ENCODE measurements at places on chromosomes 11 and 22.
A peak's percentile ranks its signal among the peaks of the same experiment; 100 is the strongest.

DNA sequence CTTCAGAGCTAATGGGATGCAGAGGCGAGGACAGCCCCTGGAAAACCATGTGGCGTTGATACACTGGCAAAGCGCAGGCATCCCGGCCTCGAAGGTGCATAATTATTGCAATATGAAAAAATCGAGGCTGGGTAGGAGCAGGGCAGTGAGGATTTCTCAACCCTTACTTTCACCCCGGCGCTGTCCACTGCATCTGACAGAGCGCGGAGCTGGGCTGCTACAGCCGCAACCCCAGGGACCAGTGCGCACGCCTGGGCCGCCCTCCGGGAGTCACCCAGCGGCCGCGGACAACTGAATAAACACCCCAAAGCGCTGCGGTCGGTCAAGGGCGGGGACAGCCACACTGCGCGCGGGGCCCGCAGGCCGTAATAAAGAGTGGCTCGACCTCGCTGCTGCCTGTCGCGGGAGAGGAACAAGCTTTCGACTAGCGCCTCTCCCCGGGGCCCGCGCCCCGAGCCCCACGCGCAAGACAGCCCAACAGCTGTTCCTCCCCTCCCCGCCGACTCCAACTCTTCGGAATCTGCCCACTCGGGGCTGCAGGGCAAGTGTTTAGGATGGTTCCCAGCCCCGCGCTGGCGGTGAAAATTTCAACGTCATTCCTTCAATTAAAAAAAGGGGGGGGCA, 3.6 kb upstream of the WT1 start:
- no peak for DNase-seq

DNA sequence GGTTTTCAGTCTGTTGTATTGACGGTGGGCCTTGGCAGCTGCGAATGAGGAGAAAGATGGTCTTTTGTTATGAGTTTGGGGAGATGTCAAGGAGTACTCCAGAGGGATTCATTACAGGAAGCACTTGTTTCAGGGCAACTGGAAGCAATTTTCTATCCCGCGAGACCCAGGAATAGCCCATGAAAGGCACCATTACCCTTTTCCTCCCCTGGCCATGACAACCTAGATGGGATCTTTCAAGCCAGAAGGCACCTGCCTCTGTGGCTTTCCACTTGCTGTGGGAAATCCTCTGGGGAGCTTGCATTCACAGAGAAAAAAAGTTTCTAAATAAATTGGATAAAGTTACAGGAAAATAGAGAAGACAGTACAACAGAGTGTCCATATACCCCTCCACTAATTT, 2.7 kb downstream of the ZNF215 start:
- no peak for DNase-seq

- no peak for DNase-seq
Measured at GRCh38 chr11:103798026-103798425, 238.4 kb upstream of the DDI1 start.

DNA sequence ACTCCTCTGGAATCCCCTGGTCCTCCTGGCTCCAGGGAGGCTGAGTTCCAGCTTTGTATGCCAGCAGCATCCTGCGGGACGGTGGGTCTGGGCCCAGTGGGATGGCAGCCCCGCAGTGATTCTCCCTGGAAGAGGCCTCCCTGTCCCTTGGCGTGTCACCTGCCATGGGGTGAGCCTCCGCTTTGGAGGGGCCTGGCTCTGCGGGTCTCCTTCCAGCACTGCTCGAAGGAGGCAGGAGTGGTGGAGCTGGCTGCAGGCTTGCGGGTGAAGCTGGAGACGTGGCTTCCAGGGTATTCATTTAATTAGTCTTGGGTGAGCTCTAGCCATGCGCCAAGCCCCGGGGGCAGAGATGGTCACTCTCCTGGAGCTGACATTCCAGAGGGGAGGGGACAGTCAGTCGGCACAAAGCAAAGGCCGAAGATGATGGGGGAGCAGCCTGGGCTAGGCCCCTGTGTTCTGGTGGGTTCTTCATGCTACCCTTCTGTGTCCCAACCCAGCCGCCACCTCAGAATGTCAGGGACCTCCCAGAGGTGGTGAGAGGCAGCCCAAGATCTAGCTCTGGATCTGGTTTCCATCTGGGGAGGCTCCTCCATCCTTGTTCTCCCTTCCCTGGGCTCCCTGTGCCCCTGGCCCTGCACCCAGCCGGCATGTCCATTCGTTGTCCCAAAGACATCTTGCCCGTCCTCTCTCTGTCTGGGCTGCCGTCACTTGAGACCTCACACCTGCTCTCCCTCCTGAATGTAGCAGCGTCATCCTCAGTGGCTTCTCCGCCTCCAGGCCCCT, 1332.5 kb downstream of the BRD1 start:
- no peak for DNase-seq

DNA sequence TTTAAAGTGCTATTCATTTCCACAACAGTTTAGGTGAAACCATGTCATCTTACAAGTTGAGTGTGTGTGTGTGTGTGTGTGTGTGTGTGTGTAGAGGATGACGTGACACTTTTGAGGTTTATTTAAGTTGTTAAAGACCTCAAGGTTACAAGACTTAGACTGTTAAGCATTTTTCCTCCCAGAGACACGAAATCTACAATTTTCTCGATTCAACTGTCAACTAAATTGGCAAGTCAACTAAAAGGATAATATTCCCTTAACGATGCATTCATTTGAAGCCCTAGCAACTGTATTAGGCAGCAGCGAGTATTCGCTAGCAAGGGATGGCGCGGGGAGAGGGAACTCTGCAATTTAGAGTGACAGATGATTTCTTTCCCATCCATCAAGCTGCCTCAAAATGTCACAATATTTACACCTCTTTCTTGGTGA, 17.6 kb upstream of the BDNF start:
- no peak for DNase-seq

DNA sequence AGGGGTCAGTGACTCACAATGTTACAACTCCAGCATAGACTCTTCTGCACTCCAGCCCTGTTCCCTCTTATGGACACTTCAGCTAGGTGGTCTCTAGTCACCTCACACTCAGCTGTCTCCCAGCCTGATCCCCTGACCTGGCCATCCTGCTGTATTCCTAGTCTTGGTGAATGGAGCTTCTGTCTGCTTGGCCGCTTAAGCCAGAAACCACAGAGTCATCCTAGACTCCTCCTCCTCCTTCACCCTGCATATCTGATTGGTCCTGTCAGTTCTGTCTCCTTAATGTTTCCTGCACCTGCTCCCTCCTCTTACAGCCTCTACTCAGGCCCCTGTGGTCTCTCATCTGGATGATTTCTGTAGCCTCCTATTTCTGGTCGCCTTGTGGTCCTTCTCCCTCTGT, 144.9 kb downstream of the HIPK3 start:
- no peak for DNase-seq

DNA sequence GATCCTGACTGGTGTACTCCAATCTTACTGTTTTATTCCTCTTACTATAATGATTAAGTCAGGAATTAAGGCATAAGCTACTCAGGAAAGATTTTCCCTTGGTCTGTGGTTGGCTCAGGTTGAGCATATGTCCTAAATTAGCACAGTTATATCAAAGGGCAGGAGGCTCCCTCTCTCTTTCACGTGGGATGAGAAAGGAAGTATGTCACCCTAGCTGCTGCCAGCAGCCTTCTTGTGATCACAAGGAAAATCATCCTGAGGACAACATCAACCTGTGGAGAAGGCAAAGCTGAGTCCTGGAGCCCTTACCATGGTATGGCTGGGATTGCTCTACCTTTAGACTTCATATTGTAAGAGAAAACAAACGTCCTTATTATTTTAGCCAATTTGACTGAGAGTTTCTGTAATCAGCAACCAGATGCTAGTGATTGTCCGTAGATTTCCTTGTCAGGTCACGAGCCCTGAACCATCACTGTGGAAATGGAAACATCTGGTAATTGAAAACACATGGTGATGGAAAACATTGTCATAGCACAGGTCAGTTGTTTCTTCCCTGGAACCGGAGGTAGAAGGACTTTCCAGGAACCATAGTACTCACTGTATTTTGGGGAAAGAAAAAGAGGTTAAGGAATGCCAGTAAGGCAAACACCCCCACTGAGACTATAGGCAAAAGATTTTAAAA, 40.6 kb upstream of the DEUP1 start:
- no peak for DNase-seq

- no peak for DNase-seq
Measured at GRCh38 chr11:40235841-40236240, 1223.6 kb downstream of the LRRC4C start.

- no peak for DNase-seq
Measured at GRCh38 chr11:36361901-36362391, 65.9 kb downstream of the PRR5L start.

- no peak for DNase-seq
Measured at GRCh38 chr11:116829525-116830183, at the start of gene APOC3. Gene APOC3, plus strand, starts transcription at chr11:116829907. Its CDS starts 676 bp downstream, at chr11:116830583.

GRCh38 chr11:46278387-46279125, 1.1 kb downstream of the CREB3L1 start:
- peak; percentile 43 for DNase-seq

- DNase-seq: peak; percentile 88
Measured at GRCh38 chr11:795634-796564, 2.2 kb downstream of the SLC25A22 start.

GRCh38 chr22:46007003-46007847, 30.3 kb upstream of the WNT7B start:
- DNase-seq: peak; percentile 12

DNA sequence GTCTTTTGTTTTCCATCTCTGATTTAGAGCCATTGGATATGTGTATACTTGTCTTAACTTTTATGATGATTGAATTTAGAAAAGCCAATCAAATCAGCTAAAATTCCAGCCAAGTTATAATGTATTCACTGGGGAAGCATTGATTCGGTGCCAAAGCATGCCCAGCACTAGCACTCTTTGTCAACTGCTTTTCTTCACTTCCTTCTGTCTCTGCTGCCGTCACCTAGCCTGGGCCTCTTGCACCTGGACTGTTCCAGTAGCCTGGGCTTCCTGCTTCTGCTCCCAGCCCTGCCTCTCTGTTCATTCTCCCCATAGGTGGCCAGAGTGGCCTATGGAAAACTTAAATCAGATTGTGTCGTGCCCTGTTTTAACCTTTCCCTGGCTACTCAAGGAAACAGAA, 80.7 kb downstream of the NAV2 start:
- no peak for DNase-seq

- DNase-seq: no peak
Measured at GRCh38 chr22:44917372-44918165, 92.2 kb downstream of the PHF21B start.

GRCh38 chr11:42034826-42035225, 575.4 kb upstream of the LRRC4C start:
- DNase-seq: no peak

- no peak for DNase-seq
Measured at GRCh38 chr11:58807343-58807742, 37.2 kb downstream of the GLYATL2 start.

- DNase-seq: no peak
Measured at GRCh38 chr11:23370580-23371275, 510.5 kb upstream of the CCDC179 start.

DNA sequence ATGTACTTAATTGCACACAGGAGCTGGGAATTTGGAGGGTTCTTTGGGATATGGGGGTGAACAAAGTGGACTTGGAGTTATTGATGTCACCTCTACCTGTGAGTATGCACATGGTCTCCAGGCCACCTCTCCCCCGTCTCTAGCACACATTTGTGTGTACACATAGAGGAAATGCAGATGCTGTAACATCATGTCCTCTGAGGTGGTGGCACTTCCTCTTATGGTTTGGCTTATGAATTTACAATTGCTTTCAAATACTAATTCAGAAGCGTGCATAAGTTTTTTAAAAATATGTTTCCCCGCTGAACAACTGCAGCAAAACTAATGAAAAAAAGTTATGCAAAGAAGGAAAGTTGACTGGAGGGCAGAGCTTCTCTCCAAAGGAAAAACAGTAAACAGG, 152.0 kb upstream of the TENM4 start:
- DNase-seq: no peak

DNA sequence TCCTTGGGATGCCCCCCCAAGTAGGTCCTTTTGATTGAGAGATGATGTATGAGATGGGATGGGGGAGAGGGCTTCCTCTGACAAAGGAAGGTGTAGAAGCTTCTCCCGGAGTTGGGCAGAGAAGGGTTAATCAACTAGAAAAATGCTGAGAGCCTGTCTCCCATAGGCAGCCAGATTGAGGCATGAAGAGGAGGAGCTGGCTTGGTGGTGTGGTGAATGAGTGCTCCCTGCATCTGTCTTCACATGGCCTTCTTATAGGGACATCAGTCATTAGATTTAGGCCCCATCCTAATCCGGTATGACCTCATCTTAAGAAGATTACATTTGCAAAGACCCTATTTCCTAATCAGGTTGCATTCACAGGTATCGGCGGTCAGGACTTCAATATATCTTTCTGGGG, 61.1 kb downstream of the NFAM1 start:
- DNase-seq: no peak

- DNase-seq: peak; percentile 18
Measured at GRCh38 chr11:1453611-1454034, 33.0 kb downstream of the MOB2 start.

- no peak for DNase-seq
Measured at GRCh38 chr11:80860632-80861031, 1419.8 kb upstream of the TENM4 start.

DNA sequence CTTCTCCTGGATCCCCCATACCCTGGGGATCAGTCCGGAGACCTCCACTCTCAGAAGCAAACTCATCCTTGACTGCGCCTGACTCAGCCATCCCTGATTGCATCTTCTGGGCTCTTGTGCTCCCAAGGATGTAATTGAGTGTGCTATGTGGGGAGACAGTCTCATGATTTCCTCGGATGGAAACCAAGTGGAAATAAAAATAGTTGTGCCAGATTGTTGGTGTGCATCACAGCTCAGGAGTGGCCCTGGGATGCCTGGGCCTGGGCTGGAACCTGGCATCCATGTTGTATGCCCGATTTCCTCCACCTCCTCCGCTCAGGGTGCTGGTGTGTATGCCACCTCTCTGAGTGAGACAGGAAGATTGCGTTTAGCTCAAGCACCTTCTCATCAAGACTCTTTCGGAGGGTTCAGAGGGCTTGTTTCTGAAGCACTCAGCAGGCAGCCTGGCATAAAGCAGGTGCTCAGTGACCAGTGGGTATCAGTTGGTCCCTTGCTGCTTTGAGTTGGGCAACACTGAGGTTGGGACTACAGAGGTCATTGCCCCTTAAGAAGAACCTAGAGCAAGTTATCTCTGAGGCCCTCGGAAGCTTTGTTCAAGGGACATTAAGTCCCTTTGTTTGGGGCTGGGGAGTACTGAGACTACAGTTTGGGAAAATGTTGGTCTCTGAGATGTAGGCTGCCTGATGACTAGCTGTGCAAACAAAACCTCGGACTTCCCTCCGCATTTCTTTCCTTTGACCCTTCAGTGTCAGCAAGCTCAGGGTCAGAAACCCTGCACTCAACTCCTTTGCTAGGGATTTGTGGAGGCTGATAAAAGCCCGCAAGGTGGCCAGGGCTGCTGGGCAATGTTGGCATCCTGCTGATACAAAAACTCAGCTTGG, 24.8 kb upstream of the MICAL2 start:
- no peak for DNase-seq

- DNase-seq: no peak
Measured at GRCh38 chr11:9210224-9210921, 54.8 kb downstream of the DENND5A start.

DNA sequence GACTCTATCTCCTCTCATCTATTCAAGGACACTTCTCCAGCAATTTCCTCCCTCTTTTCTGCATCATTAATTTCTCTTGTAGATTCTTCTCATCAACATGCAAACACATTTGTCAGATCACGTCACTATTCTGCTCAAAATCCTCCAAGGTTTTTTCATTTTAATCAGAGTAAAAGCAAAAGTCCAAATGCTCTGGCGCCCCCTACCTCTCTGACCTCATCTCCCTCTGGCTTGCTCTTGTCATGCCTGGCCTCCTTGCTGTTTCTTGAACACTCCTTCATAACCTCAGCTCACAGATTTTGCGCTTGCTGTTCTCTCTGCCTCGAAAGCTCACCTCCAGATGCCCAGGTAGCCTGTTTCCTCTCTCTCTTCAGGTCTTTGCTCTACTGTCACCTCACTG, 22.4 kb downstream of the RTCB start:
- peak; percentile 26 for DNase-seq

All from activated CD4-positive, alpha-beta T cell treated with anti-CD3 and anti-CD28 coated beads, Interleukin-2, amount 50 U/mL, for 48 hours (primary cell).